Chondrocyte (in vitro differentiated cells): ENCODE measurements at places on chromosomes 2 and 18. TPM values are rescaled to one million over a fixed set of nuclear protein-coding genes. Genes with fewer than 3 reads are reported as not detected.

Gene GYPC
- 29.1 to 48.6 TPM (median 46.4 TPM) in 3 replicates for total RNA-seq

Gene GPR155
- total RNA-seq: 11.6 to 15.3 TPM (median 12.8 TPM) in 3 replicates

Gene D2HGDH
- 14.5 to 26.3 TPM (median 16.6 TPM) in 3 replicates for total RNA-seq

Gene CABLES1
- 26.2 to 46.3 TPM (median 29.3 TPM) in 3 replicates for total RNA-seq

Gene SCYGR4
- total RNA-seq: not detected in 3 replicates

Gene HES6
- total RNA-seq: 16.2 to 33.3 TPM (median 16.5 TPM) in 3 replicates

Gene RNF103
- total RNA-seq: 28.5 to 32.4 TPM (median 32.3 TPM) in 3 replicates

Gene DOK6
- total RNA-seq: 5.9 to 15.1 TPM (median 8.9 TPM) in 3 replicates

Gene REG1B
- total RNA-seq: not detected in 3 replicates

Gene HOXD1
- total RNA-seq: not detected in 3 replicates

Gene TFCP2L1
- 0.02 TPM in 1 of 3 replicates, not detected in the others for total RNA-seq

Gene CNTNAP5
- total RNA-seq: not detected in 3 replicates

- peak overlapping the region; percentile 72 for H3K27ac ChIP-seq
- no peak for DNase-seq
- peak overlapping the region; percentile 76 for H3K4me3 ChIP-seq
- peaks cover 36% of the 10 kb centered on the region for H3K4me1 ChIP-seq
- peaks cover 14% of the 10 kb centered on the region for H3K36me3 ChIP-seq
Measured at GRCh38 chr2:171432206-171432968, 1.4 kb downstream of the METTL8 start.

GRCh38 chr2:121034551-121034950 lies 250.5 kb downstream of the TFCP2L1 start:
- no peaks in the 10 kb centered on the region for H3K36me3 ChIP-seq
- no peak overlapping the region for H3K4me3 ChIP-seq
- peaks cover 43% of the 10 kb centered on the region for H3K27me3 ChIP-seq

DNA sequence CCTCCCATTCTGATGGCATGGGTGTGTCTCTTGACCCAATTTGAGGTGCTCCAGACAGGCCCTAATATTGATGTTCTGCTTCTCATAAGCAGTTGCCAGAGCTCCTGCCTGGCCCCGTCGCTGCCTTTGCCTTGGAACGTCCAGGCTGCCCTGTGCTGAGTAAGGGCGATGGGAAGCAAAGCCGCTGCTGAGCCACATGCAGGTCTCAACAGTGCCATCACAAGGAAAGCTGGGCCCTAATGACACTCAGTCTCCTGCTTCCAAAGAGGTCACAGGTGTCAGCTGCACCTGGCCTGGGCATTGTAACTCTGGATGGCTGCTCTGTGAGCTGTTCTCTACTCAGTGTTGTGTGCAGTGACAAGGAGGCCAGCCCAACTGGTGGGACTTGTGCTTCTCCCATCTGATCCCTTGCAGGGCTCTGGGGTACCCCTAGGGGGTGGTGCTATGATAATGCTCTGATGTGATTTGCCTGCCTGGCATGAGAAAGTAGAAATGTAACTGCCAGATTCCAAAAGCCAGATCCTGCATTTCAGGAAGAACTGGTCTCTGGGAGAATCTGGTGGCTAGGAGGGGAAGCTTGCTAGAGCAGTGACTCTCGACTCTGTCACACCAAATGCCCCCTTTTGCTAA lies 8.7 kb downstream of the TTC39C start:
- H3K36me3 ChIP-seq: no peaks in the 10 kb centered on the region
- H3K27me3 ChIP-seq: no peaks in the 10 kb centered on the region
- H3K4me3 ChIP-seq: no peak overlapping the region
- H3K4me1 ChIP-seq: peaks cover 18% of the 10 kb centered on the region
- H3K27ac ChIP-seq: no peak overlapping the region
- DNase-seq: no peak

DNA sequence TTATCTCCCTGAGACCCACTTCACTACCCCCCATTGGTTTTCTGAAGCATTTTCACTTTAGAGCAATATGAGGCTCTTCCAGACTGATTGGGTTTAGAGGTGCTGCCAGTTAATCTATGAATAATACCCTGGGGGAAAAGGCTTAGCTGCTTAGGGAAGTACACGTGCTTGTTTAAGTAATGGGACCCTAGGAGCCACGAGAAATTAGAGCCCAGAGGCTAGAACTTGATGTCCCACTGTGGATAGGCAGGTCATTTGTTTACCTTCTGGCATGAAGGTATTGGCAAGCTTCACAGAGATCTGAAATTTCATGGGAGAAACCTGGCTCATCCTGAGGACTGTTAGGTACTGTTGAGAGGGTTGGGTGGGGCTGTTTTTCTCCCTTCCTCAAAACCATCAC lies 59.7 kb downstream of the CLIP4 start:
- no peak overlapping the region for H3K4me3 ChIP-seq
- no peaks in the 10 kb centered on the region for H3K27me3 ChIP-seq
- H3K36me3 ChIP-seq: peaks cover 38% of the 10 kb centered on the region
- DNase-seq: no peak

DNA sequence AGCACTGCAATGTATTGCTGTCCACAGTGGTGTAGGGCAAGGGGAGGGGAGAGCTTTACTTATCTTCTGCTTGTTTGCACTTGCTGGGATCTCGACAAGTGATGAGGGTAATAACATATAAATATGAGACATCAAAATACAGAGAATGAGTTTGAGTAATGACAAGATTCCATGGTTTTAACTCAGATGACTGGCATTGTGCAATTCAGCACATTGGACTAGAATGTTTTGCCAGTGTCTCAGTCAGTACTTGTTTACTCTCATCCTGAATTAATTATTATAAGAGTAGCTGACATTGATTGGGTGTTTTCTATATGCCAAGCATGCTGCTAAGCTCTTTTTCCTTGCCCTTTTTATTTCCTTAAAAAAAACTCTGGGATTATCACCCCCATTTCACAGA lies 306.7 kb upstream of the MMADHC start:
- H3K4me3 ChIP-seq: no peak overlapping the region
- no peaks in the 10 kb centered on the region for H3K36me3 ChIP-seq
- H3K4me1 ChIP-seq: no peaks in the 10 kb centered on the region

- H3K4me1 ChIP-seq: no peaks in the 10 kb centered on the region
- H3K36me3 ChIP-seq: no peaks in the 10 kb centered on the region
- DNase-seq: no peak
- H3K27ac ChIP-seq: no peak overlapping the region
- H3K4me3 ChIP-seq: no peak overlapping the region
Measured at GRCh38 chr2:79373358-79374130, 139.3 kb upstream of the CTNNA2 start.

DNA sequence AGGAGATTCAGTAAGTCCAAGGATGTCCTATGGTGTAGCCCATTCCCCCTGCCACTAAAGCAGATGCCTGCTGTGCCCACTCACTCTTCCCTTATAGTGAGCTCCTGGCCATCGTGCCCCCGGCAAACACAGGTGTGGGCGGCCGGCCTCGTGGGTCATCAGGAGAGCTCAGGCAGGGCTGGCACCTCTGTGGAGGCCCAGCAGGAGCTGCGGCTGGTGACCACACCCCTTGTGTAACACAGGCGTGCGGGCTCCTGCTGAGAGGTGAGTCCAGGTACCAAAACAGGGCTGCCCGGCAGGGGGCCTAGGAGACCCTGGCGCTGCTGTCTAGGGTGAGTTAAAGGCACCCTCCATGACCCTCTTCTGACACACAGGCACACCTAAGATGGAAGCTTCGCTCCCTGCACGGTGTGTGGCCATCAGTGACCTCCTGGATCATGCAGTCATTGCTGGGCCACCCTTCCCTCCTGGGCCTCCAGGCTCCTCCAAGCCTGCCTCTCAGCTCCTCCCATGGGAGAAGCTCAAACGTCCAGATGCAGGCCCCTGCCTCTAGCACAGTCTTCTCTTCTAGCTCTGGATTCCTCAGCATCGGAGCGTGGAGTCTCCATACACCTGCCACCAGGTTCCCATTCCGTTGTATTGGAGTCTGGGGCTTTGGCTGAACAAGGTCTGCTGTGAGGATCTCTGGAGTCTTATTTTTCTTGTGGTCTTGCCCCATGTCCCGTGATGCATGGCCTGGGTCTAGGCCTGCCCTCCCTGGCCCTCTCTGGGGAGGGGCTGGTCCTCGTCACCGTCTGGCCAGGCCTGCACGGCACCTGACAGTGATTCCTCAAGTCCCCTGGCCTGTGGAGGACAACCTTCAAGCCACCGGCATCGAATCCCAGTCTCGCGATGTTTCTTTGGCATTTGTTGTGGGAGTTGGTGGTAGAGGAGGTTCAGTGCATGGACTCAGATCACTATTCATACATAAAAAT lies 246.9 kb downstream of the ACKR3 start:
- no peaks in the 10 kb centered on the region for H3K36me3 ChIP-seq
- H3K27me3 ChIP-seq: no peaks in the 10 kb centered on the region
- no peak overlapping the region for H3K27ac ChIP-seq
- DNase-seq: no peak
- H3K4me1 ChIP-seq: peaks cover 2% of the 10 kb centered on the region

DNA sequence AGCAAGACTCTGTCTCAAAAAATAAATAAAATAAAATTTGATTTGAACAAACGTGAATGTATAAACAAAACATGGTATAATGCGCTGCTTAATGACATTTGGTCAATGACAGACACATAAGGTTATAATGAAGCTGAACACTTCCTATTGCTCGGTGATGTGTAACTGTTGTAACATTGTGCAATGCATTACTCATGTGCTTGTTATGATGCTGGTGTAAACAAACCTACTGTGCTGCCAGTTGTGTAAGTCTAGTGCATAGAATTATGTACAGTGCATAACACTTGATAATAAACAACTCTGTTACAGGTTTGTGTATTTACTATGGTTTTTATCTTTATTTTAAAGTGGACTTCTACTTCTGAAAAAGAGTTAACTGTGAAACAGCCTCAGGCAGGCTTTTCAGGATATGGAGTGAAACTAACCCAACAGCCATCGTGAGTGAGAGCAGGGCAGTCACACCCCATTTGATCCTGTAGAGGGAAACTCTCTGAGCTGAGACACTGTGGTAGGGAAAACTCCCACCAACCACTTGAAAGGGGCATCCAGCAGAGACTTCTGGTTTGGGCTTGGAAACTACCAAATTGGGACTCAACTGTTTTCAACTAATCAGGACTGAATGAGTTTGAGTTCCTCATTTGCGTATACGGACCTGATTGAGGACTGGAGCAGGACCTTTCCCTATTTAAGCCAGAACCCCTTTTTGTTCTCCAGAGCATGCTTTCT lies 8.7 kb upstream of the RPRD1A start:
- H3K27me3 ChIP-seq: peaks cover 7% of the 10 kb centered on the region
- H3K4me1 ChIP-seq: peaks cover 14% of the 10 kb centered on the region
- H3K4me3 ChIP-seq: no peak overlapping the region

DNA sequence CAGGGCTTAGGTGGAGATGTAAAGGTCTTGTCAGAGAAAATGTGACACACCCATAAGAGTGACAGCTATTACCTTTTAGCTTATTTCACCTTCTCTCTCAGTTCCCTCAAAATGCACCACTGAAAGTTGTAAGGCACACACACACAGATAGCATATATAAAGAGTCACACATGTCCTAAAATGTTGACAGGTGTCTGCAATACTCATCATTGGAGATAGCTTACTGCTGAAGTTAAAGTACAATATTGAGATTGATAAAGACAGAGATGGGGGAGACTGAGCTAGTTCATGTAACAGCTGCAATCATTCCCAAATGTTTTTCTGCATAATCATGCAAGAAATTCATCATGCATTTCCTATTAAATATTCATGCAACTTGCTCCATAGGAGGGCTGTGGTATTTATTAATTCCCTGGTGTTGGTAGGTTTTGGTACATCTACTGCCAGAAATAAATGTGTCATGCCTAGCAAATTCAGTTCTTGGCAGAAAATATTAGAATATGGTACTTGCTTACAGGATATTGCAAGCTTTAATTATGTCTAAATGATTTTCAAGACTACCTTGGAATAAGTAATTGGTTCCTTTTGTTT lies 118.8 kb upstream of the RBMS1 start:
- peaks cover 5% of the 10 kb centered on the region for H3K4me1 ChIP-seq
- no peak for DNase-seq
- H3K27ac ChIP-seq: no peak overlapping the region
- H3K4me3 ChIP-seq: no peak overlapping the region
- no peaks in the 10 kb centered on the region for H3K27me3 ChIP-seq
- peaks cover 6% of the 10 kb centered on the region for H3K36me3 ChIP-seq

GRCh38 chr2:34107811-34108210 lies 508.7 kb upstream of the FAM98A start:
- H3K4me1 ChIP-seq: peaks cover 36% of the 10 kb centered on the region
- no peak overlapping the region for H3K4me3 ChIP-seq
- DNase-seq: no peak
- no peaks in the 10 kb centered on the region for H3K36me3 ChIP-seq
- no peaks in the 10 kb centered on the region for H3K27me3 ChIP-seq
- H3K27ac ChIP-seq: peak overlapping the region; percentile 36

GRCh38 chr2:184620367-184620766 lies 22.0 kb downstream of the ZNF804A start:
- H3K27me3 ChIP-seq: peaks cover 13% of the 10 kb centered on the region
- no peak overlapping the region for H3K4me3 ChIP-seq
- no peak for DNase-seq
- no peak overlapping the region for H3K27ac ChIP-seq
- H3K36me3 ChIP-seq: no peaks in the 10 kb centered on the region

DNA sequence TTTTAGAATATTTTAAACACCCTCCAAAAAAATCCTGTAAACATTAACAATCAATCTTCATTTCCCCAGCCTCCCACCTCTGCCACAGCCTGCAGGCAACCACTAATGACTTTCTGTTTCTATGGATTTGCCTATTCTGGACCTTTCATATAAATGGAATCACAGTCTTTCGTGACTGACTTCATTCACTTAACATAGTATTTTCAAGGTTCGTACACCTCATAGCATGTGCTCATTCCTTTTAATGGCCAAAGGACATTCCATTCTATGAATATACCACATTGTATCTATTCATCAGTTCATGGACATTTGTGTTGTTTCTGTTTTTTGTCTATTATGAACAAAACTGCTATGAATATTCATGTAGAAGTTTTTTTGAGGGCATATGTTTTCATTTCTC lies 48.5 kb downstream of the NAT8 start:
- no peak for DNase-seq
- no peak overlapping the region for H3K4me3 ChIP-seq
- peaks cover 24% of the 10 kb centered on the region for H3K4me1 ChIP-seq
- H3K36me3 ChIP-seq: peaks cover 4% of the 10 kb centered on the region

GRCh38 chr18:63314062-63314790 lies 5.3 kb downstream of the BCL2 start:
- no peak overlapping the region for H3K27ac ChIP-seq
- no peaks in the 10 kb centered on the region for H3K36me3 ChIP-seq
- DNase-seq: no peak
- no peaks in the 10 kb centered on the region for H3K27me3 ChIP-seq
- H3K4me1 ChIP-seq: peaks cover 52% of the 10 kb centered on the region

- no peaks in the 10 kb centered on the region for H3K36me3 ChIP-seq
- H3K4me3 ChIP-seq: no peak overlapping the region
- no peak overlapping the region for H3K27ac ChIP-seq
- H3K27me3 ChIP-seq: no peaks in the 10 kb centered on the region
Measured at GRCh38 chr2:153235516-153235915, 243.0 kb downstream of the RPRM start.
